Camera-type eye (tissue), 1 donor: ENCODE measurements at places on chromosomes 12 and 14. TPM values are rescaled to one million over a fixed set of nuclear protein-coding genes. Genes with fewer than 3 reads are reported as not detected.

KIAA0586 gene
- total RNA-seq = 38.5 TPM

TOMM20L gene
- not detected for total RNA-seq

TGM1 gene
- 6.2 TPM for total RNA-seq

CHGA gene
- 23.0 TPM for total RNA-seq

P2RX2 gene
- not detected for total RNA-seq

MEG3 gene
- total RNA-seq = 371 TPM

CFAP54 gene
- 4.7 TPM for total RNA-seq
